Islet precursor cell (in vitro differentiated cells): ENCODE measurements at places on chromosomes 1 and 21.

DNA sequence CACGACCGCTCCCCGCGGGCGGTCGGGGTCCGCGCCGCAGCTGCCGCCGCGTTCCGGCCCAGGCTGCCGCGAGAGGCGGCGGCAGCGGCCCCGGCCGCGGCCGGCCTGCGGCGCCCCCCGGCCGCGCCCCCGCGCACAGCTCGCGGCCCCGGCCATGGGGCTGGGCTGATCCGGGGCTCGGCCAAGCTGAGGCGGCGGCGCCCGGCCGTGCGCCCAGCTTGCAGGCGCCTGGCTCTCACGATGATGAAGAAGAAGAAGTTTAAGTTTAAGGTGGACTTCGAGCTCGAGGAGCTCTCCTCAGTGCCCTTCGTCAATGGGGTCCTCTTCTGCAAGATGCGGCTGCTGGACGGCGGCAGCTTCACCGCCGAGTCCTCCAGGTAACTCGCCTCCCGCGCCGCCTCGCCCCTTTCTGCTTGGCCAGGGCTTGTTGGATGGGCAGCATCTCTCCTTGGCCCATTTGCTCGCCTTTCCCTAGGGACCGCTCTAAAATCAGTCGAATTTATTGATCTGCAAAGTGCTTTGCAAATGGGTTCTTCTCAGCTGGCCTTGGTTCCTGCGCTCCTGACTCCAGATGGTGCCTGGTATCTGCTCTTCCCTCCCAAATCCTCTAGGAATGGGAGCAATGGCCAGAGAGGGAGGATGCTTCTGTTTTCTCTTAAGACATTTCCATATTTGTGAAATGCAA, 431 bp downstream of the EEIG2 start:
- DNase-seq: peak; percentile 75

- DNase-seq: peak; percentile 76
These were observed 117.2 kb upstream of the KCNJ15 start for GRCh38 chr21:38139380-38140168.

- DNase-seq: peak; percentile 96
These were observed 11.0 kb downstream of the NHLH2 start for GRCh38 chr1:115829947-115830346.

DNA sequence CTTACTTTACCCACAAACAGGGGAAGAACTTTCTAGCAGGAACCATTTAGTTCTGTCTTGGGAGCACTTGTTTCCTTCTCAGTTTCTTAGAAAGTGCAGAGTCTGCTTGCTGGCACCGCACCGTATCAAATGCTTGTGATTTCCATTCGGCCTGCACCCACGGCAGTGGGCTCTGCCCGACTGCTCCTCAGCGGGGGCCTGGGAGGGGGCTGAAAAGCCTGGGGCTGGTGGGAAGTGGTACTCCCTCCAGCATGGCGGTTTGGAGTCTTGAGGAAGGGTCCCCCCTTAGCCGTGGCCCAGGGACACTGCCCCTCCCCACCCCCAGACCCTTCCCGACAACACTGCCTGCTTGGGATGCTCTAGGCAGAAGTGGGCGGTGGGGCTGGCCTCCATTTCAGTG, 57.0 kb downstream of the KIF26B start:
- DNase-seq: no peak

DNA sequence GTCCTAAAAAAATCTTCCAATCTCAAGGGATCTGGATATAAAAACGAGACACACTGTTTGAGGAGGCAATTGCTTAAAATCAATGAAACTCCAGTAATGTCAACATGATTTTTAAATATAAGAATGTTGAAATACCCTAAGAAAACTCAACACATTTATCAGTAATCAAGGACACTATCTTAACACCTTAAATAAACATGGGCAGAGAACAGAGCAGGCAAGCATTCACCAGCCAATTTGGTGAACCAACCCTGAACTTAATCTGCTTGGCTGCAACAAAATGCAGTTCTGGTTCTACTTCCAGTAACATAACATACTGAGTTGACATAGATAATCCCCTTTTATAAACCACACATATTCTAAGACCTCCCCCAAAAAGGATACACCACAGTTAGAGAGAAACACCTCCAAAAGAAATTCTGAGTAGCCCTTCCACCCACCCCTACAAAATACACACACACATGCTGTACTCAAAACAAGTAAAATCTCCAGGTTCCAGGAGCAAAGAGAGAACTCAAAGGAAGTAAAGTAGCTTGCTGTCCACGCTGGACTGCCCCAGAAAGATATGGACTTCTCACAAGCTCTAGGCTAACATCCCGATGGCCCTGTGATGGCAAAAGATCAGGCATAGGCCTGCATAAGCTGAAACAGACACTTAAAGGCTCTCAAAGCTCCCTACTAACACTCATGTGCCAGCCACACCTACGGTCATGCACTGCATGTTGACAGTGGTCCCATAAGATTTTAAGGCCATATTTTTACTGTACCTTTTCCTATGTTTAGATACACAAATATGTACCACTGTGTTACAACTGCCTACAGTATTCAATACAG, 30.5 kb downstream of the TP53BP2 start:
- DNase-seq: no peak

- DNase-seq: no peak
These were observed 124.4 kb upstream of the PLPPR4 start for GRCh38 chr1:99139876-99140275.

DNA sequence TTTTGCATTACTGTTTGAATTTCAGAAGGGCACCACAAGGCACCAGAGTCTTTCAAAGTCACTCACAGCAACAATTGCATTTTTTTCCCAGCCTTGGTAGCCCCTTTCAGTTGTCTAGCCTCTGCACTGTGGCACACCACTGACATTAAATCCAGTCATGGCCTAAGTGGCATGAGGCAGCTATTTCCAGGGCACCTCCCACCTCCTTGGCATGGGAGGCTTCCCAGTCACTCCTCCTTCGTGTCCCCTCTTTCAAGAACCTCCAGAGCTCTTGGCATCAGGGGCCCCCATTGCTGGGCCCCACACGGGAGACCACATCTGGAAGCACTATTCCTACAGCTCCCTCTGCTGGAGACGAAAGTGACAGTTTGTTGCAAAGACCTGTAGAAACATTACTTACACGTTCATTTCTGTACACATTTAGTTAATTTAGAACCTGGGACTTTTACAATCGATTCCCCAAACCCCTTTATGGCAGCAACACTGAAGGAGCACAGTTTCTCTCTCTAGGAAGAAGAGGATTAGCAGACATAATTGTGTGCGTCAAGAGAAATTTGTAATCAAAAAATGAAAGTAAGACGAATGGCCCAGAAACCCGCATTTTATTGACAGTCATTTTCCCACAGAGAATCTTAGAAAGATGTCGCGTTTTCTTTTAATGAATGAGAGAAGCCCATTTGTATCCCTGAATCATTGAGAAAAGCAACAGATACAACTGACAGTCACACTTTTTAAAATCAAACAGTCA, 5.7 kb upstream of the CHD5 start:
- no peak for DNase-seq

- peak; percentile 4 for DNase-seq
These were observed 209.6 kb upstream of the JUN start for GRCh38 chr1:58993403-58993802.

DNA sequence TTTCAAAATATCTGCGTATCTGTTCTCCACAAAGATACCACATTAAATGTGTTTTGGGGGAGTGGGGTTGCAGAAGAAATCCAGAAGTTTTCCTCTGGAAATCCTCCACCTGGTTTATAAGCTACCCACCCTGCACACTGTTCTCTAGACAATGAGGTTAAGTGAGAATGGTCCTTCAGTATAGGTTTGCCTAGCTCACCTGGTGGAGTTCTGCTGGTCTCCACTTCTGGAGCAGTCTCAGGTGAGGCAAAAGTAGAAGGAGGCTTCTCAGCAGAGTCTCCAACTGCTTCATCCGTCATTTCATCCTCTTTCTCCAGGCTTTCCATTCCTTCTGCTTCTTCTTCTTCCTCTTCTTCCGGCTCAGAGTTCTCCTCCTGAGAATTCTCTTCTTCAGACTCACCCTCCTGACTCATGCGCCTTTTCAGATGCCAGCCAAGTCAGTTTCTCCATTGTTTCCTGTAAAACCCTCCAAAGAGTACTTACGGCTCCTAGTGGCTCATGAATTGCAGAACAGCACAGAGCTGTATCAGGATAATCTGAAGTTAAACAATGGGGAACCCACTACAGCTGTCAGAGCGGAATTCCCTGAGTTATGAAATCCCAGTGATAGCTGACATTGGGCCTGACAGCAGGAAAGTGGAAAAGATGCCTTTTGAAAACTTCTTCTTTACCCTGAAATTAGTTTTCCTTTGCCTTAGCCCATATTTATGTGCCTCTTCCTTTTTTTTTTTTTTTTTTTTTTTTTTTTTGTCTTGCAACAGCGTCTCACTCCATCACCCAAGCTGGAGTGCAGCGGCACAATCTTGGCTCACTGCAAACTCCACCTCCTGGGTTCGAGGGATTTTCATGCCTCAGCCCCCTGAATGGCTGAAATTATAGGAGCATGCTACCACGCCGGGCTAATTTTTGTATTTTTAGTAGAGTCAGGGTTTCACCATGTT, 38.5 kb downstream of the MSTO1 start:
- DNase-seq: peak; percentile 57

- peak; percentile 98 for DNase-seq
These were observed 5.4 kb downstream of the BLACAT1 start for GRCh38 chr1:205450448-205450847.

DNA sequence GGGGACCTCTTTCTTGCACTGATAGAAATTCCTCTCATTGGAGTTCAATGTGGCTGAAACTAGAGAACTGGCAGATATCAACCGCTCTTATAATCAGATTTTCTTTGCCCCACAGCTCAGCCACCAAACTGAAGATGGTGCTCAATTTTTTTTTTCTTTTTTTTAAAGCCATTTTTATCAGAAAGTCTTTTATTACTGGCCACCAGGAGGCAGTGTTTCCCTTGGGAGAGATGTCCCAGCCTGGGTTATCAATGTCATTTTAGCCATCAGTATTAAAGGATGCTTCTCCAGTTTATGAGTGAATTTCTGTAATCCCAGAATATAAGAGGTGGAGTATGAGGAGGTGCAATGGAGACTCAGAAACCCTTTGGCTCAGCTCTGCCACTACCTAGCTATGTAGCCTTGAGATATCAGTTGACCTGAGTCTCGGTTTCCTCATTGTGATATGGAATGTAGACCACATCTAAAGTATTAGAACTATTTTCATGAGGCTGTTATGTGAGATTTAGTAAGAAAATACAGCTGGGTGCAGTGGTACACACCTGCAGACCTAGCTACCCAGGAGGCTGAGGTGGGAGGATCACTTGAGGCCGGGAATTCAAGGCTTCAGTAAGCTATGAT, 27.6 kb downstream of the CD244 start:
- DNase-seq: peak; percentile 41

GRCh38 chr21:28216976-28217523, 775.6 kb downstream of the LTN1 start:
- no peak for DNase-seq

GRCh38 chr1:7760245-7760644, 10.9 kb upstream of the VAMP3 start:
- DNase-seq: no peak

- DNase-seq: peak; percentile 63
These were observed 714.3 kb downstream of the MATN1 start for GRCh38 chr1:30008998-30009657.

DNA sequence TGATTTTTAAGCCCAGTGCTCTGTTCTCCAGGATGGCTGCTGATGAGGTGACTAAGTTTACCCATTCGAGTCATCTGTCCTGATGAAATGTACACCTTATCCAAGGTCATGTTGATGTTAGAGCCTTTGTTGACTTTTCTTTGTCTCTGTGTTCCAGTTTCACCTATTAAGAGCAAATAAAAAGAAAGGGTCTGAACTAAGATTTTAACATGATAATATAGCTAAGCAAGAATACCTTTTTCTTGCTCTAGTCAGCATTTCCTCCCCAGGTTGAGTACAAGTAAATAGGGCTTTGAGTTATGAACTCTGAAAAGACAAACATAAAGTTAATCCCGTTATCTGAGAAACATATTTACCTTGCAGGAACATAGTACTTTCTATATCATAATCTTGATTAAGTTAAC, 52.1 kb upstream of the GPR88 start:
- DNase-seq: no peak

DNA sequence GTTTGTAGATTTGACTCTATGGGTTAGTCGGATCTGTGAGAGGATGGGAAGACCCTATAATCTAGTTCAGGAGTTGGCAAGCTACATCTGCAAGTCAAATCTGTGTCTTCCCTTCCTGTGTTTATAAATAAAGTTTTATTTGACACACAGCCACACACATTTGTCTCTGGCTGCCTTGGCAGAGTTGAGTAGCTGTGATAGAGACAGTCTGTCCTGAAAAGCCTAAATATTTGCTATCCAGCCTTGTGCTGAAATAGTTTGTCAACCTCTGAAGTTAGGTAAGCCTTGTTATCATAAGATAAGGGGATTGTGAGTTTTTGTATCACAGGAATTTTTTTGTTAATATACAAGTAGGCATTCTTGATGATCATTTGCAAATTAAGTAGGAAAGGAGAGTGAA, 136.8 kb downstream of the NOS1AP start:
- DNase-seq: no peak

GRCh38 chr21:35075546-35075945, 26.4 kb upstream of the RUNX1 start:
- DNase-seq: peak; percentile 59

DNA sequence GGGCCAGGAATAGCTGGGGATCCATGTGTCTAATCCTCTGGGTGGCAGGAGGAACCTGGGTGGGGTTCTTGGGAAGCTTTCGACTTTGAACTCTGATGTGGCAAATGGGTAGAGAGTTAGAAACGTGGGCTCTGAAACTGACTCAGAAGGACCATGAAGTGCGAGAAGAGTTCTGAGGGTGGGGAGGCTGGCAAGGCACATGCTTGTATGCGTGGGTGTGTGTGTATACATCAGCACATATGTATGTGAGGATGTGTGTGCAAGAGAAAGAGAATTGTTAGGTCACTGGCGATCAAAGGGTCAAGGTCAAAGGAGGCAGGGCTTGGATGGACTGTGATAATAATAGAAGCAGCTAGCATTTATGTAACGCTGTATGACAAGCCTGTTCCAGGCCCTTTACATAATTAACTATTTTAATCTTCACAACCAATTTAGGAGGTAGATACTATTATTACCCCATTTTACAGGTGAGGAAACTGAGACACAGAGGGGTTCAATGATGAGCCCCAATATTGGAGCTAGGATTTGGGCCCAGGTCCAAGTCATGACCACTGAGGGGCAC, 84.5 kb upstream of the POU3F1 start:
- no peak for DNase-seq
